ENCODE measurements at places on chromosomes 5 and 9. TPM values are rescaled to one million over a fixed set of nuclear protein-coding genes. Genes with fewer than 3 reads are reported as not detected.
A peak's percentile ranks its signal among the peaks of the same experiment; 100 is the strongest.

DNA sequence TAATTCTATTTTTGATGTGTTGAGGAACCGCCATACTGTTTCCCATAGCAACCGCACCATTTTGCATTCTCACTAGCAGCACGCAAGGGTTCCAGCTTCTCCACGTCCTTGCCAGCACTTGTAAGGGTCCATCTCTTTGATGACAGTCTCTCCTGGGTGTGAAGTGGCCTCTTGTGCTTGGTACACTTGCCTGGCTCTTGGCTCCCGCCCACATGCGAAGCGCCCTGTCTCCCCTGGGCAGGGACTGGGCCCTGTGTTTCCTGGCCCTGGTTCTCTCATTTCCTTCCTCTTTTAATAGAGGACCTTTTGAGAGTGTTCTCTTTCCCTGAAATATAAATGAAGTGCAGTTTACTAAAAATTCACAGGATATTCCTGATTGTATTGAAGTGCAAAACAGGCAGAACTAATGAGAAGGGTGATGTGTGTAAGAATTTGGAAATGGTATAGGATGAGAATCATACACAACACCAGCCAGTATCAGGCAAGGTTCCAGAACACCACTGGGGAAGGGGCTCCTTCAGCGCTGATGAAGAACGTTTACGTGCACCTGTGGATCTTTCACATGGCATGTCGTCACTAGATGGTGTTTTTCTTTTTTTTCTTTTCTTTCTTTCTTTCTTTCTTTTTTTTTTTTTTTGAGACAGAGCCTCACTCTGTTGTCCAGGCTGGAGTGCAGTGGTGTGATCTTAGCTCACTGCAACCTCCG lies 73.0 kb downstream of the EHMT1 start:
- H3K27me3 ChIP-seq = no peaks in the 10 kb centered on the region
- no peak overlapping the region for H3K27ac ChIP-seq
- no peak for DNase-seq
- no peaks in the 10 kb centered on the region for H3K36me3 ChIP-seq
- peaks cover 30% of the 10 kb centered on the region for H3K4me1 ChIP-seq

GRCh38 chr9:125495172-125496119 lies 211.6 kb downstream of the MAPKAP1 start:
- H3K27me3 ChIP-seq = no peaks in the 10 kb centered on the region
- no peak for DNase-seq
- H3K27ac ChIP-seq = no peak overlapping the region
- peaks cover 16% of the 10 kb centered on the region for H3K4me1 ChIP-seq

DNA sequence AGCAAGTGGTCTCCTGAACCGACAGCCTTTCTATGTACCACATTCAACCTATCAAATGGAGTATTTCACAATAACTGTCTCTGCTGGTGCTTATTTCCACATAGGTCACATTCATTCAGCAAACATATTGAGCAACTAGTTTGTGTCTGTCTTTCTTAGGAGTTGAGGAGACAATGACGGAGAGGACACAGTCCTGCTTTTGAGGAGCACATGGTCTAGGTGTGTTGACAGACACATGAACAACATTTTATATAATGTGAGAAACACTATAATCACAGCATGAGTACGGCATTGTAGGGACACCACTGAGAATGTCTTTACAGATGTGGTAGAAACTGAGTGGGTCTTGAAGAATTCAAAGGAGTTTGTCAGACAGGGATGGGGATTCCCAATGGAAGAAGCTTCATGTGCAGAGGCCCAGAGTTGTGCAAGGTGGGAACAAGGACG lies 28.5 kb downstream of the NFIL3 start:
- H3K4me1 ChIP-seq = peaks cover 4% of the 10 kb centered on the region
- DNase-seq = no peak
- H3K4me3 ChIP-seq = no peak overlapping the region
- H3K36me3 ChIP-seq = no peaks in the 10 kb centered on the region
- H3K27me3 ChIP-seq = no peaks in the 10 kb centered on the region

DNA sequence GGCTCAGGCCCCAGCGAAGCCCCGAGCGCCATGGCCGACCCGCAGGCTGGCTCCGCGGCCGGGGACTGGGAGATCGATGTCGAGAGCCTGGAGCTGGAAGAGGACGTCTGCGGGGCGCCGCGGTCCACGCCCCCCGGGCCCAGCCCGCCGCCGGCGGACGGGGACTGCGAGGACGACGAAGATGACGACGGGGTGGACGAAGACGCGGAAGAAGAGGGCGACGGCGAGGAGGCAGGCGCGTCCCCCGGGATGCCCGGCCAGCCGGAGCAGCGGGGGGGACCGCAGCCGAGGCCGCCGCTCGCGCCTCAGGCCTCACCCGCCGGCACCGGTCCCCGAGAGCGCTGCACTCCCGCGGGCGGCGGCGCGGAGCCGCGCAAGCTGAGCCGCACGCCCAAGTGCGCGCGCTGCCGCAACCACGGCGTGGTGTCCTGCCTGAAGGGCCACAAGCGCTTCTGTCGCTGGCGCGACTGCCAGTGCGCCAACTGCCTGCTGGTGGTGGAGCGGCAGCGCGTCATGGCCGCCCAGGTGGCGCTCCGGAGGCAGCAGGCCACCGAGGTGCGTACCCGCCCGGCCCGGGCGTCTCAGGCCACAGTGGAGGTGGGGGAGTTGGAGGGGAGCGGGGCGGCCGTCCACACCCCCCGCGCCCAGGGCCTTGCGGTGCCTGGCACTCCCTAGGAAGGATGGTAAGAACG lies 1.6 kb downstream of the DMRT2 start:
- no peak overlapping the region for H3K27ac ChIP-seq
- DNase-seq = no peak
- H3K36me3 ChIP-seq = no peaks in the 10 kb centered on the region

DNA sequence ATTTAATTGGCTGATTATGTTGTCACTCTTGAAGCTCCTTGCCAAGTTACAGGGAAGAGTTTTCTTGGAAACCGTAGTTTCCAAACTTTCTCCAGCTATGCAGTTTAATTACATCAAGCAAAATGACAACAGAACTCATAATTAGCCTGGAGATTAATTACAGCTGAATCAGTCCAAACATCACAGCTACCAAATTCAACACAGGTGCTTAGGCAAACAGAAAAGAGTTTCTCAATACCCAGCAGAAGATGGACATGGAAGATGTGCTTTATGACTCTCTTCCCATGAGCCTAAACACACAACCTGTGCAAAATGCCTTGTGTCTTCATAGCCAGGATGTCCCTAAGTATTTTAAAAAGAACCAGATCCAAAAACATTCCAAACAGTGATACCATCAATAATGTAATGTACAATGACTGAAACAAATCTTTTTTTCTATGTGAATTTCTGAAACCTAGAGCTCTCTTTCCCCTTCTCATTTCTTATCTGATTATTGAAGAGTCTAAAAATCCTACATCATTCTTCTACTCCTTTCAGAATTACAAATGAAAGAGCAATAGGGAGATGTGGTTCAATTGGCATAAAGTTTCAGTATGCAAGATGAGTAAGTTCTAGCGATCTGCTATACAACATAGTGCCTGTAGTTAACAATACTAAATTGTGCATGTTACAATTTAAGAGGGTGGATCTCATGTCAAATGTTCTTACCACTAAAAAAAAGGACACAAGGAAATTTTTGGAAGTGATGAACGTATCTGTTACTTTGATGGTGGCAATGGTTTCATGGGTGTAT lies 124.3 kb downstream of the RASEF start:
- no peak overlapping the region for H3K27ac ChIP-seq
- H3K4me3 ChIP-seq = no peak overlapping the region
- H3K36me3 ChIP-seq = no peaks in the 10 kb centered on the region
- H3K27me3 ChIP-seq = no peaks in the 10 kb centered on the region

- H3K27ac ChIP-seq = no peak overlapping the region
- no peaks in the 10 kb centered on the region for H3K36me3 ChIP-seq
- H3K4me3 ChIP-seq = no peak overlapping the region
- H3K27me3 ChIP-seq = no peaks in the 10 kb centered on the region
- peak; percentile 16 for DNase-seq
Measured at GRCh38 chr9:122086873-122087272, 6.2 kb downstream of the TTLL11 start.

GRCh38 chr9:128906741-128907140 lies 14.0 kb upstream of the PHYHD1 start:
- DNase-seq = no peak
- no peaks in the 10 kb centered on the region for H3K27me3 ChIP-seq
- H3K36me3 ChIP-seq = peaks cover 36% of the 10 kb centered on the region
- H3K4me1 ChIP-seq = peaks cover 6% of the 10 kb centered on the region
- no peak overlapping the region for H3K27ac ChIP-seq
- H3K4me3 ChIP-seq = no peak overlapping the region

The GABRA6 gene
- not detected for total RNA-seq

The PCDHA1 gene
- not detected for total RNA-seq

The ZNF883 gene
- 0.08 TPM for total RNA-seq

The C5orf63 gene
- total RNA-seq = 3.1 TPM
